NCI-H2171 (cell line): ENCODE measurements at places on chromosomes 3 and 15.

DNA sequence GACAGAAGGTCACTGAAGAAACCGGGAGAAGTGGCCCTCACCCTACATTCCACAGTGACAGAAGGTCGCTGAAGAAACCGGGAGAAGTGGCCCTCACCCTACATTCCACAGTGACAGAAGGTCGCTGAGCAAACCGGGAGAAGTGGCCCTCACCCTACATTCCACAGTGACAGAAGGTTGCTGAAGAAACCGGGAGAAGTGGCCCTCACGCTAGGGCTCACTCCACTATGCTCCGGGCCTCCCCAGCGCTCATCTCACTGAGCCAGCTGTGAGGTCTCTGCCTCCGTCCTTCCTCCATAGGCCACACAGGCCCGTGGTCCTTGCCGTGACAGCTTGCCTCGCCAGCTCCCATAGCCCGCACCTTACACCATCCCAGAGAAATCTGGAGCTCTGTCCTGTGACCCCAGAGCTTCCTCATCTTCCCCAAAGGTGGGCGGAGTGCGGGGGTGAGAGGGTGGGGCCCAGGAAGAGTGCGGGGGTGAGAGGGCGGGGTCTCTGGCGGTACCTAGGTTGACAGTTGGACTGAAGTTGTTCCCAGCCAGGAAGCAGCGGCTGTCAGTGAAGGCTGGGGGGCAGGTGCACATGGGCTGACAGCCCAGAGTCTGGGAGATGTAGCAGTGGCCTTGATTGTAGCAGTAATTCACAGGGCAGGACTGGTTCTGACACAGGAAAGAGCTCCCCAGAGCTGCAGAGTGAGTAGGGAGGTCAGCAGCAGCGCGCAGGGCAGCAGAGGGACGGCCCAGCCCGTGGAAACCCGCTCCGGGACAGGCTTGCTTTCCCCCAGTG lies 32.0 kb downstream of the MUC20 start:
- DNase-seq, result peak; percentile 12

DNA sequence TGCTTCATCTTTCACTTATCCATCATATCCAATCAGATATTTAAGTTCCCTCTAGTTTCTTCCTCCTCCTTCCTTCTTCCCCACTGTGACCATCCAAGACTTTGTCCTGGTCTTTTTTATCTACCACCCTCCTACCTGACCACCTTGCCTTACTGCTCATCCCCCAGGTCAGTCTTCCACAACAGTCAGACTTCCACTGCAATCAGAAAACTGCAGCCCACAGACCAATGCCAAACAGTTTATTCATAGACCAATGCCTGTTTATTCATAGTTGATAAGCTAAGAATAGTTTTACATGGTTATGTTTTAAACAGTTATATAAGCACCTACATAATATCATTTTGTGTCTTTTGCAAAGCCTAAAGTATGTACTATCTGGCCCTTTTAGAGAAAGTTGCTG lies 65.5 kb downstream of the TRIM69 start:
- no peak for DNase-seq

DNA sequence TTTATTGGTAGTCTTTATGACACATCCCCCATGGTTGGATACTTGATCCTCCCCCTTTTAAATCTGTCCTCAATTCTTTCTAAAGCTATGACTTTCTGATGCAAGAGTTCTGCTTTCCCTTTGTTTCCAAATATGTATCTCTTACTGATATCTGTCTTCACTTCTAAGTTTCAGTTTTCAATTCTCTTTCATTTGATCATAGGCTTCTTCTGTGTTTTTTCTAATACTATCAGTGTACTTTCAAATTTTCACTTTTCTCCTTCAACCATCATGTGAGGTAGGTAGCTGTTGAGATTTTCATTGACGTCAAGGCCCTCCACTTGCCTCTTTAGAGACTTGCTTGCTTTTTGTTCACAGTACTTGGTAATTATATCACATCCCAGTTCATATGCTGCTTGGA lies 436.5 kb downstream of the CNTN4 start:
- DNase-seq, result no peak

GRCh38 chr15:68387381-68388143 lies 44.4 kb downstream of the ITGA11 start:
- DNase-seq, result no peak

- DNase-seq, result no peak
Observed at GRCh38 chr15:78550815-78551214, 10.6 kb downstream of the PSMA4 start.

- no peak for DNase-seq
Observed at GRCh38 chr3:12957339-12957738, 115.9 kb downstream of the IQSEC1 start.

GRCh38 chr3:187743195-187744141 lies 1.8 kb downstream of the BCL6 start:
- no peak for DNase-seq

- DNase-seq, result no peak
Observed at GRCh38 chr3:167750272-167750971, 14.9 kb downstream of the SERPINI1 start.

- DNase-seq, result no peak
Observed at GRCh38 chr3:13857702-13858380, 22.0 kb downstream of the WNT7A start.

- DNase-seq, result no peak
Observed at GRCh38 chr15:34652726-34653033, 69.2 kb upstream of the GOLGA8B start.

DNA sequence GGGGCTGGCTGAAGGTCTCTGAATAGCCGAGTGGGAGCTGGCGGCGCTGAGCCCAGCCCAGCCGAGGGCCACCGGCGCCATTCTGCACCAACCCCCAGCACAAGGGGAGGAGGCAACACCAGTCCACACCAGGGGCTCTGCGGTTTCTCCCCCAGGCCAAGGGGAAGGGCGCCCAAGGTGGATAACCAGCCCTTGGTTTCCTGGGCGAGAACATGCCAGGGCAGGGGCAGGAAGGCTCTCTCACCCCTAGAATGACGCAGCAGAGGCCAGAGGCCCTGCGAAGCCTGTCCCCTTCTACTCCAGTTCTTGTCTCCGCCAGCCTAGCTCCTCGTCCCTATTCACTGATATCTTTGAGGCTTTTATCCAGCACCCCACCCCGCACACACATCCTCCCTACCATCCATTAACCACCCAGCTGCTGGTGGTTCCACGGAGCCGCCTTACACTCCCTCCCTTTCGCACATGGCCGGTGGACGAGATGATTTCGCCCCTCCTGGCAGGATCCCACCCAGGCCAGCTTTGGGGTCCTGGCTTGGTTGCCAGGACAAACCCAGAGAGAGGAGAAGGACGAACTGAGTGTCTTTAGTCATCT lies 1.3 kb downstream of the RBPMS2 start:
- no peak for DNase-seq

DNA sequence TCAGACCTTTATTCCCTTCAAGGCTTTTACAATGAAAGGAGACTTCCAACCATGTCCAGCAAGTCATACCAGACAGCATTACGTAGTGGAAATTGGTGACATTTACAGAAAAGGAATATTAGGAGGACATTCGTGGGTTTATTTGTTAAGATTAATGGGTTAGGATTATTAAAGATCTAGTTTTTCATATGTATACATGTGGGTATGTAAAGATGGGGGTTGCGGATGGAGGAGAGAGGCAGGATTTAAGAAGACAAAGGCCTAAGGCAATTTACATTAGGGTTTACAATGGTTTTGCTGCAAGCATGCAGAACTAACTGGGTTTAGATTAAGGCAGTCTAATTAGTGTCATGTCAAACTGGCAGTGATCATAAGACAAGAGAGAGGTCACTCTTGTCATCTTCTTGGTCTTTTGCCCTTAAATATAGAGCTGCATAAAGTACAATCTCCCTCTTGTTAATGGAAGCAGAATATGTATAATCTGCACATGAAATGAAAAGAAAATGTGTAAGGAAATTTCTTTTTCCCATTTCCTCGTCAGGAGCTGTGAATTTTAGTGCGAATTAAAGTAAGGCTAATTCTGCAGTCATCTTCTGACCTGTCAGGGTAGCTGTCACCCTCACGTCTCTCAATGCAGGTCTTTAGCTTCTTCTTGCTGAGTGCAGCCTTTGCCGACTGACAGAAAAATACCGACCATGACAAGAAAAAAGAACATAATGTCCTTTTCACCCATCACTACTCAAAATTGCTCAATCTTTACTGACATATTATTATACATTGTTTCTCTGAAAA lies 258.9 kb upstream of the MEIS2 start:
- DNase-seq, result no peak

- no peak for DNase-seq
Observed at GRCh38 chr3:142588703-142589102, 7.5 kb upstream of the PLS1 start.

DNA sequence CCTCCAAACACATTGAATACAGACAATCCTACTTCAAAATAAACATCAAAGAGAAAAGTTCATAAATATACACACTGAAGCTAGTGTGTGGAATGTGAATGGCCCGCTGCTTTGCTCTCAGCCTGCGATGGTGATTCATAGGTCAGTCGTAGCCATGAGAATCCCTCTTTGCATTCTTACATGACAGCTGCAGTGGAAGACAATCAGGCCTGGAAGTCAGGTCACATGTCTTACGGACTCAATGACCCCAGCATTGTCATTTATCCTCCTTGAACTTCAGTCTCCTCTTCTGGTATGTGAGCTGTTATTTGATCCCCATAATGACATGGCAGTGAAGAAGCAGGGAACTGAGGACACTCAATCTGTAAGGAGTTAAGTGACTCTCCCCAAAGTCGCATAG lies 217.8 kb upstream of the EOMES start:
- no peak for DNase-seq

DNA sequence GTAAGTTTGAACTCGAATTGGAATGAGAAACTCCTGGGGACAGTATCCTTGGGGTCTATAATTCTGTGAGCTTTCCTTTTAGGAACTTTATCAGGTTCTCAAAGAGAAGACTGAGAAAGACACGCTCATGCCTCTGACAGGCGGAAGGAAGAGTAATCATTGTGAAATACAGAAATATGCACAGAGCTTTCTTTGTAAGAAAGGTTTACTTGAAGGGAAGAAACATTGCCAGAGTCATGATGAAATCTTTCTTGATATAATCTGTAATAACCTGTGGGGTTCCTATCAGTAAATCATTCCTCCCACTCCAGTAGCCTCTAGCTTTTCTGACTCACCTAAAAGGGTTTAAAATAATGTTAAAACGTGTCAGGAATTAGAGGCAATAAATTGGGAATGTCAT lies 83.6 kb upstream of the CCDC39 start:
- DNase-seq, result no peak

- DNase-seq, result no peak
Observed at GRCh38 chr3:126630020-126630419, 24.9 kb downstream of the TXNRD3 start.

DNA sequence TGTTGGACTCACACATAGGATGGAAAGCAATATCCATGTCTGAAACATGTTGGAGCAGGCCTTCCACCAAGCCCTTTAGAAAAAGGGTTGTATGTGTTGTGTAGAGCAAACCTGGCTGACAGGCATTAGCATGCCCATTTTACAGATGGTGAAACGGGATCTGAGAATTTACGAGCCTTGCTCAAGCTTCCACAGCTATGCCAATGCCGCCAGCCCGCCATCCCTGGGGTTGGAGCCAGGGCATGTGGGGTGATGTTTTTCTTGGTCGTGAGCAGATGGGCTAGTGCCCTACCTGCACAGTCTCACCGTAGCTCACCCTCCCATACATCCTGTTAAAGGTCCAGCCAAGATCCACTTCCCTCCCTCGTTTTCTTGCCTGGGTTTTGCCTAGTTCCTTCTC lies 97.5 kb upstream of the TLE3 start:
- no peak for DNase-seq

DNA sequence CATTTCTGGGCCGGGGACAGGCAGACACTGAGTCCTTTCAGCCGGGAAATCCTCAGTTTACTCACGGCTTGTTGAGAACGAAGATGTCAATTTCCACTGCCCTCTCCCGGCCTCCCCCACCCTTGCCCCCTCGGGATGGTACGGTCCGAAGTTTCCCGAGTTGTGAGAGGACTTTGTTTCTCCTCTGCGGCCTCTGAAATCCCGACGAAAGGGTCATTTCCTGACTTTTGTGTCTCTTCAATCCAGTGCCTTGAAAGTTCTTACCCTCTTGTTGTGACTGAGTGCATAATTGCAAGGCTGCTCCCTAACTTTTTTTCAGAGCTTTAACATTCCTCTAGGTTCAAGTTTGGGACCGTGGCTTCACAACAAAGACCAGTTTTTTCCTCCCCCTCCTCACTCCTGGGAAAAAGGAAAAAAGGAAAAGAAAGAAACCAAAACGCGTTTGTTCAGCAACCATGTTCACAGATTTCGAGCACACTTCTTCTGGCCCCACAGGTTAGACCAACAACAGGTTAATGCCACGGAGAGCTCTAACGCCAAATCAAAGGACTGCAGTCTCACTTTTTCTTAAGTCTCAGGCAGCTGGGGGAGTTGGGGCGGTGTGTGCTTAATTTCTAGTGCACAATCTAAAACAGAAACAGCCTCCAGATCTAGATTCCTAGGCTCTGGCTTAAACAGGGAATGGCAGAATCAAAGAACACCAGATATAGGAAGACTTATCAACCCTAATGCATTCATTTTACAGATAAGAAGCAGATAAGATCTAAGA lies 138.9 kb downstream of the TMCO5A start:
- no peak for DNase-seq

- DNase-seq, result no peak
Observed at GRCh38 chr15:90219421-90220141, 14.2 kb downstream of the CIB1 start.
